Osteoblast (primary cell): ENCODE measurements at places on chromosomes 5 and 9. TPM values are rescaled to one million over a fixed set of nuclear protein-coding genes. Genes with fewer than 3 reads are reported as not detected.

GRCh38 chr5:2203774-2204173, 321.0 kb upstream of the IRX4 start:
- DNase-seq, result no peak
- no peak overlapping the region for H3K27ac ChIP-seq
- no peaks in the 10 kb centered on the region for H3K27me3 ChIP-seq
- H3K4me3 ChIP-seq, result no peak overlapping the region
- no peaks in the 10 kb centered on the region for H3K4me1 ChIP-seq

DNA sequence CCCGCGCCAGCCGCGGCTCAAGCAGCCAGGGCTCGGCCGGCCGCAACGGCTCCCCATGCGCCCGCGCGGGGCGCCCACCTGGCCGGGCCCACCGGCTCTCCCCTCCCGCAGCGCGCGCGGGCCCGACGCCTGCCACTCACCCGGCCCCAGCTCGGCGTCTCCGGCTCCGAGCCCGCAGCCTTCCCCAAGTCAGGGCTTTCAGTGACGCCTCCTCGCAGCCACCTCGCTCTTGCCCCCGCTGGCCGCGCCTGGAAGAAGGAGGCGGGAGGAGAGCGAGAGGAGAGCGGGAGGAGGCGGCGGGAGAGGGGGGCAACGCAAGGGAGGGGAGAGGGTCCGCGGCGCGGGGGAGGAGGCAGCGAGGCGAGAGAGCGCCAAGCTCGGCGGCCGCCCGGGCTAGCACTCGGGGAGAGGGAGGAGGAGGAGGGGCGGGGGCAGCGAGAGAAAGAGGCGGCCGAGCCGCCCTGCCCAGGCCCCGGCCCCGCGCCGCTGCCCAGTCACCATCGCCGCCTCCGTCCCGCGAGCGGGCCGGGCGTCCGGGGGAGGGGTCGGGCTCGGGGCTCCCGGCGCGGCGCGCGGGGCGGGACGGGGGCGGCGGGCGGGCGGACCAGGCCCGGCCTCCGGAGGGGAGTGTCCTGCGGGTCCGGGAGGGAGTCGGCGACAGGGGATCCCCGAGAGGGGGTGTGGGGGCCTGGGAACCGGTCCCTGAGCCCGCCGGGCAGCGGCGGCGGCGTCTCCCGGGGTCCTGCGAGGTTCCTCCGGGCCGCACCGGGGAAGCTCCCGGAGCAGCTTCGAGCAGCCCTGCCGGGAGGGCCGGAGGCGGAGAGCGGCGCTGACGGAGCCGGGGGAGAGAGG, at the start of gene LHFPL2:
TSS of gene LHFPL2 (minus strand) at position 414 of the 852 bp plus-strand sequence. CDS start 138,559 bp downstream, outside the sequence.
- no peaks in the 10 kb centered on the region for H3K36me3 ChIP-seq
- DNase-seq, result peak; percentile 97
- H3K27ac ChIP-seq, result peak within 1 kb of the TSS; percentile 89
- H3K4me3 ChIP-seq, result peak within 1 kb of the TSS; percentile 84

Gene SHB
- total RNA-seq, result 8.8 and 9.4 TPM in 2 replicates

DNA sequence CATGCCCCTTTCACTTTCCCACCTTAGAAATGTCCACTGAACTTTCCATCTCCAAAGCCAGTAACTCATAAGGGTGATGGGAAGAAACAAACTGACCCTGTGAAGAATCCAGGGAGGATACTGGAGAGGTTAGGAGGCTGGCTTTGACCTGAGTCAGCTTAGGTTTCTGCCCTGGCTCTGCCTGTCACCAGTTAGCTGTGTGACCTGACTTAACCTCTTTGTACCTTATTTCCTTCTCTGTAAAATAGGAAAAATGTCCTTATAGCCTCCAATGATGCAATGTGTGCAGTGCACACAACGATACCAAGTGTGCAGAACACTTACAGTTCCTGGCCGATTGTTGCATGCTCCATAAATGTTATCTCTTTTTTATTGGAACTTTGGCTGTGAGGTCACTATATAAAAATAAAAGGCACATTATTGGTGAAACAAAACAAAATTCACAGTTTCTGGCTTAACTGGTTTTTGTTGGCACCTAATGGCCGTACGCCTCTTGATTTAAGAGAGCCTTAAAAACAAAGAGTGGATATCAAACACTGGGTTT, 37.8 kb downstream of the GABRP start:
- no peak for DNase-seq
- H3K4me1 ChIP-seq, result peaks cover 4% of the 10 kb centered on the region
- H3K27me3 ChIP-seq, result no peaks in the 10 kb centered on the region
- no peak overlapping the region for H3K27ac ChIP-seq
- no peaks in the 10 kb centered on the region for H3K36me3 ChIP-seq

Gene NDST1
- total RNA-seq, result 89.9 and 104 TPM in 2 replicates

DNA sequence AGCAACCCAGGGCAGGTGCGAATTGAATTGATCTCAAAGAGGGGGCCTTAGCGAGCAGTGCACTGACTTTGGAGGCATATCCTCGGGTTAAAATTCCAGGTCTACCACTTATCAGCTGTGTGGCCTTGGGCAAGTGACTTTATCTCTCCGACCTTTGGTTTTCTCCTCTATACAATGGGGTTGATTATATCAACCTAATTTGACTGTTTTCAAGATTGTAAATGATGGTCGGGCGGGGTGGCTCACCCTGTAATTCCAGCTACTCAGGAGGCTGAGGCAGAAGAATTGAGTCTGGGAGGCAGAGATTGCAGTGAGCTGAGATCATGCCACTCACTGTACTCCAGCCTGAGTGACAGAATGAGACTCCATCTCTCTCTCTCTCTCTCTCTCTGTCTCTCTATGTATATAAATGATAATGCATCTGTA, 18.7 kb downstream of the SPRY4 start:
- H3K27me3 ChIP-seq, result no peaks in the 10 kb centered on the region
- H3K4me1 ChIP-seq, result peaks cover 13% of the 10 kb centered on the region
- H3K27ac ChIP-seq, result no peak overlapping the region
- DNase-seq, result no peak
- H3K36me3 ChIP-seq, result peaks cover 13% of the 10 kb centered on the region
- H3K4me3 ChIP-seq, result no peak overlapping the region
